CD4-positive, alpha-beta T cell treated with Interleukin-4 for 4 hours (primary cell): ENCODE measurements at places on chromosomes 1 and 21.

- DNase-seq, result no peak
Measured at GRCh38 chr1:245790441-245790840, 635.7 kb downstream of the KIF26B start.

DNA sequence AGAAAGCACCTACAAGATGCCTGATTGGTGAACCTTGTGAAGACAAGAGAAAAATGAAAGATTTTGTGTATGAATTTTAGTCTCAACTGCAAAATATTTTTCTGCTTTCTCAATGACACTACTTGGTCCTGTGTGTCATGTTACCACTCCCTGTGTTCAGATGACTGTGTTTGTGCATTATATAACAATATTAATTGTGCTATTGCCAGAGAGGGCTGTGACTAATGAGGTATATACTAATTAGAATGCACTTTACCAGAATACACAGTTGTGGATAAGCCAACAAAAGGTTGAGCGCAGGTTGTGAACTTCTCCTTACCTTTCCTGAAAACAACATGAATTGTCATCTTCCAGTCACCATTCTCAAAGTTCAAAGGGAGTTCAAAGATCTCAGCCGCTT, 17.3 kb upstream of the FMO2 start:
- no peak for DNase-seq

- DNase-seq, result no peak
Measured at GRCh38 chr21:26659182-26659581, 86.1 kb upstream of the CYYR1 start.

- DNase-seq, result no peak
Measured at GRCh38 chr1:207960346-207960745, 49.4 kb upstream of the CD34 start.

- DNase-seq, result no peak
Measured at GRCh38 chr1:112594208-112594876, 24.6 kb downstream of the ST7L start.

- no peak for DNase-seq
Measured at GRCh38 chr1:59229138-59229537, 67.8 kb upstream of the FGGY start.

DNA sequence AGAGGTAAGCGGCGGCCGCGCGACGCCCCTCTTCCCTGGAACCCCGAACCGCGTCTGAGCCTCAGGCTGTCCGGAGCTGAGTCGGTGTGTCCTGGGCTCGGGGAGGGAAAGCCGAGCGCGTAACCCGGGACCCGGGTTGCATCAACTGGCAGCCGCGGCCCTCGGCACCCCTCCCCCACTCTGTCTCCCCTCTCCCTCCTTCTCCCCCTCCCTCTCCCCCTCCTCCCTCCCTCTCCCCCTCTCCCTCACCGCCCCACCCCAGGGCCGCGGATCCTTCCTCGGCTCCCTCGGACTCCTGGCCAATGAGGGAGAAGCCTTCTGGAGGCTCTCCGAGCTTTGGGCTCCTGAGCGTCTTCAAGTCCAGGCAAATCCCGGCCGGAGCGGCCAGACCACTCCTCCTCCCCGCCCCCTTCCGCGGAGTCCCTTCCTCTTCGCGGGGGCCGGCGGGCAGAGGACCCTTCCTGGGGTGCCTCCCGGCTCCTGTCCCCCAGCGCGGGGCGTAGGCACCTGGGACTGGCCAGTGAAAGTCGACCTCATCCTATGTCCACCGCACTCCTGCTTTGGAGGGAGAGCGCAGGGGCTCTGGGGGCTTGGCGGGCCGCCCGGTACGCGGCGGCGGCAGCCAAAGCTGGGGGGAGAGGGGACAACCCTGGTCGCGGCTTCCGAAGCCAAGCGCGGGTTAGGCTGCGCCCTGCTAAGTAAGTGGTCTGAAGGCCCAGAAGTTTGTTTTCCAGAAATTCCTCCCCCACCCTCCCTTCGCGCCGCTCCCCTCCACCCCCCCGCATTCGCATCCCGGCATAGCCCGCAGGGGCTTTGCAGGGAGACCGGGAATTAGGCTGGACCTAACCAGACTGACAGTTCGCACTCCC, 850 bp downstream of the SESN2 start:
- DNase-seq, result no peak

DNA sequence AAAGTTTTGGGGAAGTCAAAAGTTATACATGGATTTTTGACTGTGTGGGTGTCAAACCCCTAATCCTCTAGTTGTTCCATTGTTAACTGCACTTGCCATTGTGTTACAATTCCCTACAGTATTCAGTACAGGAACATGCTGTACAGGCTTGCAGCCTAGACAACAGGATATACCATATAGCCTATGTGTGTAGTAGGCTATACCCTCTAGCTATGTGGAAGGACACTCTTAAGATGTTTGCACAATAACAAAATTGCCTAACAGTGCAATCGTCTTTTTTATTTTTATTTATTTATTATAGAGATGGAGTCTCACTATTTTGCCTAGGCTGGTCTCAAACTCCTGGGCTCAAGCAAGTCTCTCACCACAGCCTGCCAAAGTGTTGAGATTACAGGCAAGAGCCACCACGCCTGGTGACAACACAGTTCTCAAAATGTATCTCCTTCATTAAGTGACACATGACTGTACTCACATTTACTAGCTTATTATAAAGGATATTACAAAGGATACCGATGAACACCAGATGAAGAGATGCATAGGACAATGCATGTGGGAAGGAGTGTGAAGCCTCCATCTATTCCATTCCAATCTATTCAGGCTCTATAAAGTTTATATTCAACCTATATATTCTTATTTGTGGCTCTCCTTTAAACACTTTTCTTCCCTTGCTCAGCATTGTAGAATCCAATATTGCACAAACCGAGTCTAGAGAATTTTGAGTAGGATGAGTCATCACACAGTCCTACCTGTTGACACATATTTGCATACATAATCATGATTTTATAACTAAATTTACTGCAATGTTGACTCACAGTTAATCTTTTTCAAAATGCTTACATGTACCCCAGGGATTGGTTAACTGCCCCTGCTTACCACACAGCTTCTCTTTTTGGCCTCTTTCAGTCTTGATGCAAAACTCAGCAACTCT, 28.4 kb upstream of the CEP350 start:
- DNase-seq, result no peak

- DNase-seq, result no peak
Measured at GRCh38 chr1:247387096-247387495, 28.9 kb upstream of the NLRP3 start.

DNA sequence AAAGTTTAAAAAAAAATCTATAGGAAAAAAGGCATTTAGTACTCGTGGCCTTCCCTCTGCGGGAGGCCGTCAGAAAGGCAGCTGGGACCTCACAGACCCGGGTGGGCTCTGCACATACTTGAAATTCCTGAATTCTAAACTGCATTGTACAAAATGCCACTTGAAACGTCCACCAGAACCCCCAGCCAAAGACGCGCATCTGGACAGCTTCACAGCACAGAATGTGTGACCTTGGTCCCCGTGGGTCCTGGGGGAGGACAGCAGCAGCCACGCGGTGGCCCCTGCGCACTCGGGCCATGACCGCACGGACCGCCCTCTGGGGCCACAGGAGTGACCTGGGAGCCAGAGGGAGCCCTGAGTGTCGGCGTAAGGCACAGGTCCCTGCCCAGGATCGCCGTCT, 20.6 kb upstream of the MRPS14 start:
- no peak for DNase-seq
